ENCODE measurements at places on chromosomes 6 and 20.

DNA sequence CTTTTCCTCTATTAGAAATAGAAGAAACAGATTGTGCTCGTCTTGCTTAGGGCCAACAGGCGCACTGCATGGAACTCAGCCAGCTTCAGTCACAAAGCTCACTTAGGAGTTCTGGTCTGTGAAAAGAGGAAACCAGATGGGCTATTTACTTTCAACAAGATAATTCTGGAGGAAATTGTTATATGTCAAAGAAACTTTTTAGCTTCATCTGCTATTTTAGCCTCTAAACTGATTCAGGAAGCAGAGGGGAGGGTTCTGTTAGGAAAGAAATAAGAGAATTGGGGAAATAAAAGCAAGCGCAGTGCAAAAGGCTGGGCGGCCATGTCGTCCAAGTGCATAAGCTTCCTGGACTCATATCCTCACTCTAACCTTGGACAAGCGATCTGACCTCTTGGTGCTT lies 21.3 kb downstream of the PRKN start:
- DNase-seq: no peak

DNA sequence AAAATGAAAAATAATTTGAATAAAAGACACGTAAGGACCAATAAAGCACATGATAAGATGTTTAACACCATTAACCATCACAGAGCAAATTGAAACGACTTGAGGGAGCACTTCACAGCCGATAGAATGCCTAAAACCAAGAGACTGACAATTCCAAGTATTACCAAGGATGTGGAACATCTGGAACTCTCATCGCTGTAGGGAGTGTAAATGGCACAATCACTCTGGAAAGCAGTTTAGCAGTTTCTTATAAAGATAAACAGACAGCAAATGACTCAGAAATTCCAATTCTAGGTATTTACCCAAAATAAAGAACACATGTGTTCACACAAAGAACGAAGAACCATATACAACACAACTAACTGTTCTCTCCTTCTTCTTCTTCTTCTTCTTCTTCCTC lies 8.5 kb upstream of the UBD start:
- DNase-seq: no peak

GRCh38 chr6:65098349-65098748 lies 608.7 kb downstream of the EYS start:
- DNase-seq: no peak

- no peak for DNase-seq
These were observed 10.5 kb downstream of the NPEPL1 start for GRCh38 chr20:58702859-58703648.

- DNase-seq: no peak
These were observed 143.7 kb downstream of the MOXD1 start for GRCh38 chr6:132257561-132257960.

DNA sequence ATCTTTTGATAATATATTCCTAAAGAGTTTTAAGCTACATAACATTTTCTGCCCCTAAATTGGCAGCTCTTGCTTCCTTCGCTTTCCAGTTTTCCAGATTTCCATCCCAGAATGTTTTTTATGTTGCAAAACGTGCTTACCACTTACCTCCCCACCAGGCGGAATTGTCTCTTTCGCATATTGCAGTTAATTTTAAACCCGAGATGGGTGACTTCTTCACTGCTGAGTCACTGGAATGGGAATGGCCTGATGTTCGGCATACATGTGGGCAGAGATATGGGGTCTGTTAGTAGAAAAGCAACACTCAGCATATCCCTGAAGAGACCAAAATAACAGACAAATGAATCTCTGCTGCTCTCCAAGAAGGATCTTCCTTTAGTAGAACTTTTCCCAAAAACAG lies 491.2 kb downstream of the PREX1 start:
- DNase-seq: no peak

GRCh38 chr6:19879663-19880062 lies 42.5 kb downstream of the ID4 start:
- DNase-seq: no peak

DNA sequence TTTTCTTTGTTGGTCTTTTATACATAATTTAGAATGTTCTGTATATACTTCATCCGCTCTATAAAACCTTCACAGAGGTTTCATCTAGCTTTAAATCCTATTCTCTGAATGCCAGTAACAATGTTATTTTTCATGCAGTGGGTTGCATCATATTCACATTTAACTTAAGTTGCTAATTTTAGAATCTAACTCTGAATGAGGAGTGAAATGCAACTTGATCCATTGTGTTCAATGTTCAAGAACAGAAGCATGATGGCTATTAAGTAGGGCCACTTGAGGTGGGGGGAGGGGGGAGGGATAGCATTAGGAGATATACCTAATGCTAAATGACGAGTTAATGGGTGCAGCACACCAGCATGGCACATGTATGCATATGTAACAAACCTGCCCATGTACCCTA lies 224.5 kb downstream of the NKAIN2 start:
- no peak for DNase-seq
